ENCODE measurements at places on chromosomes 2 and 18. TPM values are rescaled to one million over a fixed set of nuclear protein-coding genes. Genes with fewer than 3 reads are reported as not detected.

FZD7 gene
- total RNA-seq: 0.62 TPM

PARD6G gene
- 0.17 TPM for total RNA-seq

PFN4 gene
- not detected for total RNA-seq

SLC9A2 gene
- not detected for total RNA-seq

EFHD1 gene
- 0.61 TPM for total RNA-seq

CEBPZOS gene
- total RNA-seq: 33.2 TPM

COL4A4 gene
- total RNA-seq: not detected

- peaks cover 24% of the 10 kb centered on the region for H3K27me3 ChIP-seq
- H3K36me3 ChIP-seq: no peaks in the 10 kb centered on the region
- no peak overlapping the region for H3K27ac ChIP-seq
- peak overlapping the region; percentile 48 for H3K4me3 ChIP-seq
Measured at GRCh38 chr2:240435948-240436682, 652 bp downstream of the GPC1 start.

- H3K4me1 ChIP-seq: peaks cover 68% of the 10 kb centered on the region
- H3K27me3 ChIP-seq: no peaks in the 10 kb centered on the region
- peak overlapping the region; percentile 97 for H3K27ac ChIP-seq
- H3K36me3 ChIP-seq: peaks cover 61% of the 10 kb centered on the region
Measured at GRCh38 chr2:201126308-201127151, 10.6 kb downstream of the CFLAR start.

GRCh38 chr2:42118754-42119569 is 50.2 kb upstream of the EML4 start:
- H3K4me3 ChIP-seq: no peak overlapping the region
- H3K27ac ChIP-seq: peak overlapping the region; percentile 74
- H3K4me1 ChIP-seq: peaks cover 43% of the 10 kb centered on the region
- peaks cover 10% of the 10 kb centered on the region for H3K36me3 ChIP-seq
- DNase-seq: no peak
- H3K27me3 ChIP-seq: no peaks in the 10 kb centered on the region

DNA sequence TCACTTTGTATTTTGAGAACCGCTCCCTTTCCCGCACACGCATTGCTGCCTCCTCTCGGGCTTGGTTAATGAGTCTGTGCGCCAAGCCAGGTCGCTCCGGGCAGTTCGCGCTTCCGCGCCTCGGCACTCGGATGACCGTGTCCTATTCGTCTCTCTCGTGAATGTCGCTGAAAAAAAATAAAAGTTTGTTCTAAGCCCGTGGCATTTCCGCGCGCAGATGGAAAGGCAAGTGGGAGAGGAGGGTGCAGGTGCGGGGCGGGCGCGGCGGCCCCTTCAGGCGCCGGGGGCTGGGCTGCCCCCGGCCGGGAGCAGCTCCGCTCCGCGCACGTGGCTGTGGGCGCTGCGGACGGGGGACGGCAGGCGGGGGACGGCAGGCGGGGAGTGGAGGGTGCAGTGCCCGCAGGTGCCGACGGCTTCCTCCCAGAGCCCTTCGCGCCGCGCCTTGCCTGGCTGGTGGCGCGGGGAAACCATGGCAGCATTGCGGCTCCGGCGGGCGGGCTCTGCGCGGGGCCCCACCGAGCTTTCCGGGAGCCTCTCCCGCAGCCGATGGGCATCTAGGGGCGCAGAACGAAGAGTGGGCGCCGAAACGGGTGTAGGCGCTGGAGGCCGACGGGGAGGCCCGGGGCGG is 159.6 kb upstream of the SIX2 start:
- DNase-seq: no peak
- H3K4me1 ChIP-seq: peaks cover 4% of the 10 kb centered on the region
- H3K36me3 ChIP-seq: no peaks in the 10 kb centered on the region
- peak overlapping the region; percentile 36 for H3K4me3 ChIP-seq
- peaks cover 54% of the 10 kb centered on the region for H3K27me3 ChIP-seq
- no peak overlapping the region for H3K27ac ChIP-seq

DNA sequence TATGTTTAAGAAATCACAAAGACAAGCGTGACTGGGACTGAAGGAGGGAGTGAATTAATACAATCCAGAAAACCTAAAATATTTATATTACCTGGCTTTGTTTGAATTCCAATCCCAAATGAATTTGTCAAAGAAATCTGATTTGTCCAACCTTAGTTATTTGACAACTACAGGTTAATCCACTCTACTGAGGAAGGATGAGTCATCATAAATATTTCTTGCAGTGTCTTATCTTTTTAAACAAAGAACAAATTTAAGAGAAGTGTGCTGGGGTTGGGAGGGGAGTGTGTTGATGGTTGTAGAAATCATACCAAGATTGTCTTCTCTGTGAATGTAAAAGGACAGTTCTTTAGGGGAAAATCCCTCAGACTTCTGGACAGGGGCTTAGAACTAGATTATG is 1106.3 kb upstream of the SLC39A10 start:
- no peaks in the 10 kb centered on the region for H3K4me1 ChIP-seq
- no peaks in the 10 kb centered on the region for H3K27me3 ChIP-seq
- H3K27ac ChIP-seq: no peak overlapping the region
- H3K36me3 ChIP-seq: no peaks in the 10 kb centered on the region
- no peak overlapping the region for H3K4me3 ChIP-seq

GRCh38 chr18:76658627-76659026 is 163.6 kb upstream of the ZNF516 start:
- peaks cover 34% of the 10 kb centered on the region for H3K27me3 ChIP-seq
- H3K4me1 ChIP-seq: peaks cover 15% of the 10 kb centered on the region
- peak; percentile 46 for DNase-seq
- no peaks in the 10 kb centered on the region for H3K36me3 ChIP-seq

DNA sequence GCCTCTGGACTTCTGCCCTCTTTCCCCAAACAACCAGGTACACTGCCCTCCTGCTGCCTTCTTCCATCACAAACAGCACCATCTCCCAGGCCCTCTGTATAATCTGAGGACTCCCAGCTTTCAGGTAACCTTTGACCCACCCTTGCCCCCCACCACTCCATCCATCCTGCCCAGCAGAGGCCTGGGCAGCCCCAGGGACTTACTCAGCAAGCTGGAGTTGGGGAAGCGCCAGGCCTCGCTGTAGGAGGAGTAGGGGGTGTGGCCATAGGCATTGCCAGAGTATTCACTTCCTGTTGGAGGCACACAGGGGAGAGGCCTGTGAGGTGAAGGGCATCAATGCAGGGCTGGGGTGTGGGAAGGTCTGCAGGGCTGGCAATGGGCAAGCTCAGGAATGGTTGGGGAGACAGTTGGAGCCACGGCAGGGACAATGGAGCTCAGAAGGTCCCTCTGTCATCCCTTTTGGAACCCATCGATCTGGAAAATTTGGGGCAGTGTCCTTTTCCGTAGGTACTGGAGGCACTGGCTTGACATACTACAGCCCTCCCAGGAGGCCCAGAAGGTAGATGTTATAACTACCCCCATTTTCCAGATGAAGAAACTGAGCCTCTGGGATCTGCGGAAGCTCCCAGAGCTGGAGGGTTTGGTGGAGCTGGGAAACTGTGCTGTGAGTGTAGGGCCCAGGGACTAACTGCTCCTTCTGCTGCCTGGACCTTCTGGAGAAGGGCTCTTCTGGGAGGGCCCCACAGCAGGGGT is 46.3 kb downstream of the PSD4 start:
- no peak overlapping the region for H3K27ac ChIP-seq
- H3K36me3 ChIP-seq: no peaks in the 10 kb centered on the region
- H3K27me3 ChIP-seq: peaks cover 2% of the 10 kb centered on the region
- H3K4me3 ChIP-seq: no peak overlapping the region

DNA sequence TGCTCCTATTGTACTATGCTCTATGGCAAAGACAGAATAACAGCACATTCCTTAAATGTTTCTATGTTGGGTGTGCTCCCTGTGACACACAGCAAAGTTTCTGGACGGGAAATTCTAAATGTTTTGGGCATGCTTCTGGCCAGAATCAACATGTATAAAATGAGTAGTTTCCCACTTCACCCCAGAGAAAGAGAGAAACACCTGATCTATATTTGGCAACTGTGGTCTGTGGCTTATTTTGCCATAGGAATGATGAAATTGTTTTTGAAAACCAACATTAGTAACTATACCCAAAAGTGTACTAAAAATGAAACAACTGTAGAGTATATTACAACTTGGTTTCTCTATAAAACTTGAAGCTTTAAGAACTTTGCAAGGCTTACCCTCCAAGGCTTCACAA is 89.1 kb downstream of the RAD51AP2 start:
- H3K36me3 ChIP-seq: no peaks in the 10 kb centered on the region
- H3K4me1 ChIP-seq: no peaks in the 10 kb centered on the region
- no peak overlapping the region for H3K27ac ChIP-seq
- no peak for DNase-seq
- H3K4me3 ChIP-seq: no peak overlapping the region

GRCh38 chr2:188628989-188629752 is 337.5 kb downstream of the GULP1 start:
- no peak overlapping the region for H3K27ac ChIP-seq
- no peaks in the 10 kb centered on the region for H3K4me1 ChIP-seq
- no peak overlapping the region for H3K4me3 ChIP-seq
- H3K27me3 ChIP-seq: no peaks in the 10 kb centered on the region
- H3K36me3 ChIP-seq: no peaks in the 10 kb centered on the region

DNA sequence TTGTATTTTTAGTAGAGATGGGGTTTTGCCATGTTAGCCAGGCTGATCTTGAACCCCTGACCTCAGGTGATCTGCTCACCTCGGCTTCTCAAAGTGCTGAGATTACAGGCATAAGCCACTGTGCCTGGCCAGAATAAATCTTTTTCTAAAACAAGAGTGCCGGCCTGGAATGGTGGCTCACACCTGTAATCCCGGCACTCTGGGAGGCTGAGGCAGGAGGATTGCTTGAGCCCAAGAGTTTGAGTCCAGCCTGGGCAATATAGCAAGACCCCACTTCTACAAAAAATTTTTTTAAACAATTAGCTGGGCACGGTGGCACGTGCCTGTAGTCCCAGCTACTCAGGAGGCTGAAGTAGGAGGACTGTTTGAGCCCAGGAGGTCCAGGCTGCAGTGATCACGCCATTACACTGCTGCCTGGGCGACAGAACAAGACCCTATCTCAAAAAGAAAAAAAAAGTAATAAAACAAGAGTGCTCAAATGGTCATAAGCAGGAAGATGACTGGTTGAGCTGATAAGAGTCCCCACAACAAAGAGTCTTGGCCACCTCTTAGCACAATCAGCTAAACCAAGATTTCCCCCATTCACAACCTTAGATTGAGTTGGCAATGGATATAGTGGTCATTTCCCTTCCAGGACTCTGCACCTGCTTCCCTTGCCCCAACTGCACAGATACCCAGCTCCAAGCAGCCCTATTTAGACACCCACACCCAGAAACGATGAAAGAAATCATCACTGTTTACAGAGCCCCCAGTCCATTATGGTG is 5.8 kb upstream of the UCN start:
- peaks cover 27% of the 10 kb centered on the region for H3K36me3 ChIP-seq
- no peak for DNase-seq
- no peak overlapping the region for H3K27ac ChIP-seq

- H3K27me3 ChIP-seq: peaks cover 82% of the 10 kb centered on the region
- H3K4me3 ChIP-seq: peak overlapping the region; percentile 60
- peak; percentile 11 for DNase-seq
- peaks cover 52% of the 10 kb centered on the region for H3K4me1 ChIP-seq
- peak overlapping the region; percentile 42 for H3K27ac ChIP-seq
- H3K36me3 ChIP-seq: peaks cover 18% of the 10 kb centered on the region
Measured at GRCh38 chr18:57436191-57436964, 1.2 kb downstream of the ONECUT2 start.

- H3K27me3 ChIP-seq: peaks cover 5% of the 10 kb centered on the region
- no peak for DNase-seq
- H3K4me1 ChIP-seq: no peaks in the 10 kb centered on the region
- no peak overlapping the region for H3K4me3 ChIP-seq
- H3K27ac ChIP-seq: no peak overlapping the region
- H3K36me3 ChIP-seq: no peaks in the 10 kb centered on the region
Measured at GRCh38 chr2:22970284-22970975, 414.5 kb upstream of the KLHL29 start.

DNA sequence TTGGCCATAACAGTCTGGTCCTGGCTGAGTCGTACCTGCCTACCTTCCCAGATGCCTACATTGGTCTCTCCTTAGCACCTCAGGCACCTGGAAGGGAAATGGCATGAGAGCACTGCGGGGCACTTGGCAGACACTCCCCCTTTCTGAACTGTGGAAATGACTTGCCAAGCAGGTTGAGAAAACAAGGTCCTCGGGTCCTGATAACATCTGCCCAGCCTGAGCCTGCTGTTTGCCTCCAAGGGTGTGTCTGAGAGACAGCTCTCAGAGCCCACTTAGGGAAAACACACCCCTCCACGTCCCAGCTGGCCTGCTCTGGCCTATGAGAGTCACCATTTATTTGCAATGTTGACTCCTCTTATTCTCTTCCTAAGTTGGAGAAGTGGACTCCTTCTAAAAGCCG is 10.5 kb downstream of the FAM110C start:
- H3K36me3 ChIP-seq: peaks cover 5% of the 10 kb centered on the region
- H3K27ac ChIP-seq: no peak overlapping the region
- peaks cover 45% of the 10 kb centered on the region for H3K4me1 ChIP-seq
- peaks cover 4% of the 10 kb centered on the region for H3K27me3 ChIP-seq
- DNase-seq: peak; percentile 20

DNA sequence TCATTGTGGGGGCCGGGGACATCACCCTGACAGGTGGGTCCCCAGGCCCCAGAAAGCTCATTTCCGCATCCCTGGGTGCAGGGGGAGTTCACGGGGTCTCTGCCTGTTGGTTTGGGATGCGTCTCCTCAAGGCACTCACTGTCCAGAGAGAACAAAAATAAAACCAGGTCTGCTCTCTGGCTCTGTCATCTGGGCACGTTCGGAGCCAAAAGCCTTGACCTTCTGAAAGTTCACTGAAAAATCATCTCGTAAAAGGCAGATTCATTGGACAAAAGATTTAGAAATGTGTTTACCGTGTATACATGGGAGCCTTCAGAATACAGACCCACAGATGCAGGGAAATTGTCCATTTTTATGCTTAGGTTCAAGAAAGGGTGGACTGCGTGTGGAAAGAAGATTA is 26.6 kb downstream of the MLPH start:
- DNase-seq: no peak
- no peak overlapping the region for H3K4me3 ChIP-seq
- no peak overlapping the region for H3K27ac ChIP-seq
- peaks cover 3% of the 10 kb centered on the region for H3K27me3 ChIP-seq
- H3K4me1 ChIP-seq: no peaks in the 10 kb centered on the region

GRCh38 chr2:191265311-191266170 is 20.3 kb downstream of the MYO1B start:
- no peak overlapping the region for H3K27ac ChIP-seq
- no peaks in the 10 kb centered on the region for H3K27me3 ChIP-seq
- DNase-seq: no peak
- no peaks in the 10 kb centered on the region for H3K4me1 ChIP-seq
- H3K36me3 ChIP-seq: no peaks in the 10 kb centered on the region

- H3K4me1 ChIP-seq: no peaks in the 10 kb centered on the region
- no peak for DNase-seq
- no peak overlapping the region for H3K4me3 ChIP-seq
- no peak overlapping the region for H3K27ac ChIP-seq
- no peaks in the 10 kb centered on the region for H3K27me3 ChIP-seq
- peaks cover 69% of the 10 kb centered on the region for H3K36me3 ChIP-seq
Measured at GRCh38 chr2:74887960-74888700, 54.2 kb downstream of the HK2 start.

- H3K4me3 ChIP-seq: no peak overlapping the region
- peaks cover 3% of the 10 kb centered on the region for H3K27me3 ChIP-seq
- H3K4me1 ChIP-seq: no peaks in the 10 kb centered on the region
Measured at GRCh38 chr2:216992056-216992675, 132.3 kb upstream of the TNP1 start.

Measured in activated CD4-positive, alpha-beta memory T cell treated with anti-CD3 and anti-CD28 coated beads for 36 hours (primary cell).